ENCODE measurements at places on chromosomes 2 and 18.

- DNase-seq = no peak
Observed at GRCh38 chr18:26121476-26121875, 12.2 kb upstream of the PSMA8 start.

GRCh38 chr2:59936048-59936447 lies 617.4 kb downstream of the BCL11A start:
- no peak for DNase-seq

- no peak for DNase-seq
Observed at GRCh38 chr2:120451334-120451733, 105.4 kb downstream of the INHBB start.

DNA sequence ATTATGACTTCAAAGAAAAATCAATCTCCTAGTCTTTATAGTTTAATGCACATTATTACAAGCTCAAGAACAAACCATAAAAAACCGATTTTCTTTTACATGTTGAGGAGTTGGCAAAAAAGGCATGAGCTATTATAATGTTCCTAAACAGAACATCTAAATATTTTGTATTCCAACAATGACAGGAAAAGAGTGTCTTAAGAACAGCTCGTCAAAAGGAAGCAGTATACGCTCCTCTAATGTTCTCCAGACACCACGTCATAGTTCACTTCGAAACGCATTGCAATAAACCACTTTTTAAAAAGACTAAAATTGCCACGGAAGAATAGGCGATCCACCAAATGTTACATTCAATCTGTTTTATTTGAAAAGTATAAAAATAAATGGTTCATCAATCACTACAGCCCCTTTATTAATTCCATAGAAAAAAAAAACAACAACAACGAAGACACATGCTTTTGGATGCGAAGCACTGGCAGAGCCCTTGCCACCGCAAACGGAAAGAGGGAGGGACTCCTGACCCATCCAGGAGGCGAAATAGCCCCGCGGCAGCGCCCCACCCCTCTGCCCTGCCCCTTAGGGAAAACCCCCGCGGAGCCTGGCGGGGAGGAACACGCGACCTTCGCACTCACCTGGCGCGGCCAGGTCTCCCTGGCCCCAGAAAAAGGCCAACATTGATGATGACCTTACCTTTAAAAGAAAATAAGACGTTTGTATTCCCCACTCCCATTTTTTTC lies 45.8 kb downstream of the MBP start:
- no peak for DNase-seq

DNA sequence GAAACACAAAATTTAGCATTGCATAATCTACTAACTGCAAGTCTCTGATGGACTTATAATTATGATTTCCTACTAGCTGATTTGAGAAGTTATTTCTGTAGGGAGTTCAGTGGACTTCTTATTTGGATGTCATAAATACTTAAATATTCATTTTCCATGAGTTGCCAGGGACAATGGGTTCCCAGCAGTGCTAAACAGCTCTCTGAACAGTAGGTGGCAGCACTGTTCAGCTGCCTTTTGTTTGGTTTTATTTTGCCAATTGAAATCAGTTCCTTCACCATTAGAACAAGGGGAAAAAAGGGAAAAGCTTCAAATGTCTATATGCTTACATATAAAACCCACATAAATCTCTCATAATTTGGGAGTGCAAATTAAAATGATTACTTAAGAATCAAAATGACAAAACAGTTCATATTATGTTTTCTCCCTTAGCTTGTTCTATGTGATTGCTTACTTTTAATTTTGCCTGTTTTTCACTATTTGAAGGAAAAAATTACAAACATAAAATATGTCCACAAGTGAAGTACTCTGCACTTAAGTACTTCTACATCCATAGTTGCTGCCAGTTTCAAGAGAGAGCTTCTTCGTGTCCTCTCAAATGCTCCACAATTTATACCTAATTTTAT lies 898.9 kb downstream of the CPS1 start:
- peak; percentile 26 for DNase-seq

DNA sequence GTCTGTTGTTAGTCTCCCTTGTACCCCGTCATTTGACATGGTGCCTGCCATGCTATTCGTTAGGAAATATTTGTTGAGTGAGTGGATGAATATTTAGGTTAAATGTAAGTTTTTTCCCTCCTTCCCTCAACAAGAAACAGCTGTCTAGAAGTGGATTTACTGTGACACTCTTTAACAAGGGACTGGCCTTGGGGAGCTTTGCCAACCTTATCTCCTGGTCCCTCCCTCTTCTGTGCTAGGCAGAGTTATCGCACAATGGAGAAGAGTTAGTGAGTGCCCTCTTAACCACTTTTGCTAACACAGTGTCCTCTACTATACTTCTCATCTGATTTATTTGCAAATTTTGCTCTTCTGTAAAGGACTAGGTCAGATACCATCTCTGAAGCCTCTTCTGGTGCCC lies 61.2 kb downstream of the DIS3L2 start:
- no peak for DNase-seq

GRCh38 chr2:123648016-123648415 lies 377.1 kb upstream of the CNTNAP5 start:
- DNase-seq = no peak

- DNase-seq = no peak
Observed at GRCh38 chr2:66164470-66164869, 270.5 kb upstream of the MEIS1 start.

DNA sequence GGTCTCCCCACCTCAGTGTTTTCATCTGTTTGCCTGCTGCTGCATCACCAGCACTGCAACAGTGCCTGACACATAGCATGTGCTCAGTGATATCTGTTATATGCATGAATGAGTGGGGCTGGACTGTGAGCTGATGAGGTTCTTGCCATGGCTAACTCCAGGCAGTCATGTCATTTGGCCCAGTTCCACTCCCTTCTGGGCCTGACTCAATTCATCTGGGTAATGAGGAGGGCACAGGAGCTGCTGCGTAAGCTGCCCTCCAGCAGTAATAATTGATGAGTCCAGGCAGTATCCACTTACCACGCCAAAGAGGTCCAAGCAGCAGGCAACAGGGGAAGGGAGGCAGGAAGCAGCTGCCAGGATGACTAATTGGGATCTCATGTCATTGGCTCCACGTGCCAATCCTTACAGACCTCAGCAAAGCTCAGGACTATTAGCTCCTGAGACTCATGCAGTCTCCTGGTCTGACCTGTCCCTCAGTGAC lies 34.1 kb upstream of the MAT2A start:
- DNase-seq = peak; percentile 99

DNA sequence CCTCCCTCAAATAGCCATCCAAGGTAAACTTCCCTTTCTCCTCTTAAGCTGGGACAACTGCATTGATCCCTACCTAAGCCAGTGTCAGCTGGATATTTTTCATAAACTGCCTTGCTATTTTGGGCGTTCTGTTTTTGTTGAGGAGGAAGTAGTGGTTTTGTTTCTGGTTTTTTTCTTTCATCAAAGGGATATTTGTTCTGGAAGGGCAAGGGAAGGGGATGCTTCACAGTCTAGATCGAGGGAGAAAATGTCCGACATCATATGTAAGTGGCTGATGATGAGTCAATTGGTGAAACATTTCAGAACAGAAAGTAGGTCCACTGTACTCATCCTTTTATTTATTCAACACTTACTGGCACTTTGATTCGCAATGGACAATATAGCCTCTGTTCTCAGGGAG lies 31.0 kb downstream of the TANC1 start:
- DNase-seq = peak; percentile 60

GRCh38 chr2:12436483-12436882 lies 280.3 kb upstream of the TRIB2 start:
- DNase-seq = no peak

- DNase-seq = peak; percentile 36
Observed at GRCh38 chr2:142190805-142191204, 60.0 kb upstream of the LRP1B start.

DNA sequence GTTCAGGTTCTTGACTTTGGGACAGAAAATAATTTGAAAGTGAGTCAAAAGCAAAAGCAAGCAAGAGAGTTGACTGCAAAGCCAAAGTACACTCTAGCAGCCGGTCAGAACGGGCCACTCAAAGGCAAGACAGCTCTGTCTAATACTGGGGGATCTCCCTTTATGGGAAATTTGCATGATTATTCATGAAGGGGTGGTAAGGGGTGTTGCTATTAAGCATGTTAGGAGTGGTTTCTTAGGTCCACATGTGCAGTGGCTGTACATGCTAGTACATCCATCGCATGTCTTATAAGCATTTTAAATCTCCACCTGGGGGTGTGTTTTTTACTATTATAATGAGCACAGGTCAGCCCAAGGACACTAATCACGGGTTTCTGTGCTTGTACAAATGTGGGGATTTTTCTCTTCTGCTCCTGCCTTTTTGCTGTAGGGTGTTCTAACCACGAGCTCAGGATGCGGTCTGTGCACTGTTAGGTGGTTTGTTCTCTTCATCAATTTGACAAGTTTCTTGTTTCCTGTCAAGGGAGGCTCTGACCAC lies 60.2 kb upstream of the SPP2 start:
- DNase-seq = no peak

Data from kidney capillary endothelial cell (primary cell).